ENCODE measurements at places on chromosomes 5 and 9.
A peak's percentile ranks its signal among the peaks of the same experiment; 100 is the strongest.

GRCh38 chr5:160702934-160703333 is 149.1 kb downstream of the ATP10B start:
- no peak for DNase-seq

DNA sequence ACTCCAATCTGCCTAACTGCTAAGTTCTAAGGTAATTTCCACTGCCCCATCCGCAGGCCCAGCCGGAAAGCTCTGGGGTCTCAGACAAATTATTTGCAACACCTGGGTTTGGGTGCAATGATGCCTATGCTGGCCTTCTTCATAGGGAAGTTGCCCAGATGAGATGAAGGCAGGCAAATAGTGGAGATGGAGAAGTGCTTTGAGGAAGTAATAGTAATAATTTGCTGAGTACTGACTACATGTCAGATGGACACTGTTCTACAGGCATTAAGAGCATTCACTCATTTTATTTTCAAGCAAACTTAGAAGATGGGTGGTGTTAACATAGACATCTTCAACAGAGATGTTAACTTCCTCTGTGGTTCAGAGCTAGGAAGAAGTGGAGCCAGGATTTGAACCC is 3.8 kb downstream of the PCDH12 start:
- no peak for DNase-seq

- no peak for DNase-seq
These were observed 247.0 kb upstream of the MEF2C start for GRCh38 chr5:89129941-89130340.

- DNase-seq, result no peak
These were observed 4.9 kb upstream of the OLFM1 start for GRCh38 chr9:135082536-135082935.

GRCh38 chr5:168234133-168234532 is 57.3 kb upstream of the WWC1 start:
- DNase-seq, result no peak

GRCh38 chr5:138449501-138450239 is 10.8 kb downstream of the REEP2 start:
- DNase-seq, result peak; percentile 82

DNA sequence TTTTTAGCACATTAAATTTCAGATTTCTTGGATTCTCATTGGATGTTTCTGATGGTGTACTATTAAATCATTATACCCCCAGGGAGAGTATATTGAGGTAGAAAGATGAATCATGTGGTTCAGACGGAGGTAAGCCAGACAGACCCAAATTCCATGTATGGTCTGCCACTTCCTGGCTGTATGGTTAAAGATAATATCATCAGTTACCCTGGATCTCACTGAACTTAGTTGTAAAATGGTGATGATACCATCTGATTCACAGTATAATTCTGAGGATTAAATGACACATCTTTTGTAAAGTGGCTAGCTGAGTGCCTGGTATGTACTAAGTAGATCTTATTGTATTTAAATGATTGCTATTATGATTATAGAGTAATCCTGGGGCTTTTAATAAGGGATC is 9.3 kb downstream of the SLC27A6 start:
- DNase-seq, result no peak

Data from stimulated activated naive CD8-positive, alpha-beta T cell treated with anti-CD3 and anti-CD28 coated beads, Interleukin-15, amount 100 ng/mL, for 72 hours (primary cell).